ENCODE measurements at places on chromosomes 12 and 14. TPM values are rescaled to one million over a fixed set of nuclear protein-coding genes. Genes with fewer than 3 reads are reported as not detected.

Gene CLBA1
- total RNA-seq = 7.4 TPM

Gene MEG3
- total RNA-seq = 5.3 TPM

Gene TTC7B
- 46.5 TPM for total RNA-seq

Gene SOCS4
- 18.4 TPM for total RNA-seq

Gene TMTC1
- total RNA-seq = 0.10 TPM

Gene PACS2
- total RNA-seq = 29.5 TPM

Gene A2M
- 0.10 TPM for total RNA-seq

Gene SYNDIG1L
- not detected for total RNA-seq

Gene NOC4L
- total RNA-seq = 32.2 TPM

Gene SLC41A2
- total RNA-seq = 4.2 TPM

Gene GYS2
- total RNA-seq = not detected

Gene RASAL1
- 0.07 TPM for total RNA-seq

Gene NKX2-1
- not detected for total RNA-seq

Gene FGF6
- total RNA-seq = not detected

Gene SMCO2
- 0.75 TPM for total RNA-seq

Gene GRIN2B
- not detected for total RNA-seq

Gene IFI27
- total RNA-seq = 774 TPM

Gene HOXC12
- total RNA-seq = 4.4 TPM

Gene CD163L1
- 5.5 TPM for total RNA-seq

Gene RERGL
- total RNA-seq = not detected

Gene NPC2
- 340 TPM for total RNA-seq

Gene PRH2
- total RNA-seq = not detected

Gene PMEL
- 1.3 TPM for total RNA-seq

Gene ARHGEF40
- total RNA-seq = 20.7 TPM

Gene BICDL1
- 6.4 TPM for total RNA-seq

Gene IL26
- total RNA-seq = not detected

Gene HOXC6
- 4.3 TPM for total RNA-seq

Gene AGAP2
- total RNA-seq = 0.82 TPM

Gene CLEC9A
- not detected for total RNA-seq

Gene GOLT1B
- total RNA-seq = 33.9 TPM

Gene ZNF605
- 5.1 TPM for total RNA-seq

Gene PIK3C2G
- 0.34 TPM for total RNA-seq

Gene ETV6
- total RNA-seq = 12.6 TPM

Gene SLC25A47
- total RNA-seq = not detected

Gene SALL2
- total RNA-seq = 2.6 TPM

Gene TAS2R14
- total RNA-seq = 0.92 TPM

Gene KLHDC1
- total RNA-seq = 0.49 TPM

Gene ENDOU
- 0.34 TPM for total RNA-seq

Gene PHLDA1
- 138 TPM for total RNA-seq

Gene KRT71
- total RNA-seq = not detected

Gene KNTC1
- 42.8 TPM for total RNA-seq

Gene M6PR
- 110 TPM for total RNA-seq

Gene ACVRL1
- total RNA-seq = not detected

Gene DEPDC4
- total RNA-seq = 2.5 TPM

Gene SPRYD3
- total RNA-seq = 36.2 TPM

Gene SUOX
- total RNA-seq = 8.7 TPM

Gene SDSL
- 1.2 TPM for total RNA-seq

Gene EFS
- total RNA-seq = 9.1 TPM

Gene KCNH3
- 0.25 TPM for total RNA-seq

Gene FLVCR2
- 0.11 TPM for total RNA-seq

Gene KRT4
- 0.11 TPM for total RNA-seq

Gene IFT81
- 9.8 TPM for total RNA-seq

Gene TMEM30B
- total RNA-seq = 17.9 TPM

Gene BMP4
- 8.6 TPM for total RNA-seq

Gene TMX1
- 49.4 TPM for total RNA-seq

Gene LYZ
- not detected for total RNA-seq

Gene HOXC9
- total RNA-seq = 4.3 TPM
